ENCODE measurements at places on chromosomes 11 and 22. TPM values are rescaled to one million over a fixed set of nuclear protein-coding genes. Genes with fewer than 3 reads are reported as not detected.

Gene CYTH4
- total RNA-seq, result 5.1 TPM

Gene OR4D11
- not detected for total RNA-seq

Gene OR8A1
- total RNA-seq, result not detected

Gene OR51I1
- not detected for total RNA-seq

Gene MMP13
- not detected for total RNA-seq

Gene BLID
- 0.99 TPM for total RNA-seq

Gene TREH
- not detected for total RNA-seq

All from esophagus muscularis mucosa (tissue), 4 donors.